ENCODE measurements at places on chromosomes 4 and X. TPM values are rescaled to one million over a fixed set of nuclear protein-coding genes. Genes with fewer than 3 reads are reported as not detected.

GRCh38 chr4:67091673-67092072 lies 453.6 kb downstream of the CENPC start:
- no peak for DNase-seq

- no peak for DNase-seq
Observed at GRCh38 chr4:37873386-37873785, 17.5 kb upstream of the TBC1D1 start.

Gene APLN
- 0.09 TPM for total RNA-seq

DNA sequence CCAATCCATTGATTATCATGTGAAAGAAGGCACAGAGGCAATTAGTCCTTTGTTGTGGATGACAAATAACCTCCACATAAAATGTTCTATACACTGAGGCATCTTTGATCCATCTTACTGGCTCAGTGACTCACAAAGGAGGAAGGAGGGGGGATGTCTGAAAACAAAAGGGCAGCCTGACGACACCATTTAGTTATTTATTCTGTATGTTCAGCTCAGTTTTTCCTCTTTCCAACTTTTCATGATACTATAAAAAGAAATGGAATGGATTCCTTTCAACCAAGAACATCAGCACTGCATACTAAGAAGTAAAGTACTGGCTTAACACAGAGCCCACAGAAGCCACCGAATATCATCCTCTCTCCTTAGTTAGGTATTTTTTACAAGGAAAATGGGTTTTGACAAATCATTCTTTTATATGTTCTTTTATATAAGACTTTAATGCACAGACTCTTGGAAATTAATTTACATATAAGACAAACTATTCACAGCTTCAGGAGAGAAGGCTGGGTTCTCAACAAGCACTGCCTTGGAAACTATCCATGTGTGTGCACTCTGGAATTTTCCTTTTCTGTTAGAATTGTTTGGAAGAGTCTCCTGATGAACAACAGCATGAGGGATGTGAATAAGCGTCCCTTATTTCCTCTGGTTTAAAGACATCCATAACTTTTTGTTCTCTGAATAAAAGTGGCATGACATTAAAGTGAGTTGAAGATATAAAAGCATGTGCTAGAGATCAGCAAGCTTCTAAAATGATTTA lies 135.6 kb downstream of the TSPAN5 start:
- no peak for DNase-seq

Gene USP51
- 1.2 TPM for total RNA-seq

DNA sequence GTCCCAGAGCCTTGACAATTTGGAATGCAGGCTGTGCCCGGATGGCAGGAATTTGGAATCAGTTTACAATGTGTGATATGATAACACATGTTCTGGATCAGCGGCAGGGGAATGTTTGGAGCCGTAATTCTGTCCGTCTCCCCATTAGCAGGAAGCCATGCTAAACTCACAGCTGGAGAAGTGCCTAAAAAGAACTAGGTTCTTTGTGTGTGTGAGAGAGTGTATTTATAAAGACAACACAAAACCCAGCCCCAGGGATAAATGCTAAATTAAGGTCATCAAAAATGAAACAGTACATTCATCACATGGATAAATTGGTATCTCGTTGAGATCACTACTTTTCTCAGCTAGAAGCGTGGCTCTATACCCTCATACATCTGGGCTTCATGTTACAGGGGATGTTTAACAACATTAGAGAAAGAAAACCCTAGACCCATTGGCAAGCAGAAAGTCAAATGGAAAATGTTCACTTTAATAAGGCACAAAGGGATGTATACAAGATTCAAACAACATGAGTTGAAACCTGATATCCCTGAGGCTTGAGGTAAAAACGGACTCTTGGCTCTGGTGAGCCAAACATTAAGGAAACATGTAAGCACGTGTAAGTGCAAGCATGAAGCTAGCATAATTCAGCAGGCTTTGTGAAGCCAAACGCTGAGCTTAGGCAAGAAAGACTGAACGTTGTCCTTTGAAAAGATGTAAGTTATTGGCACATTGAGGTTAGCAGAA lies 18.0 kb upstream of the TMEM131L start:
- no peak for DNase-seq

GRCh38 chr4:86279293-86279960 lies 80.4 kb downstream of the MAPK10 start:
- DNase-seq, result no peak

Gene PLAC1
- total RNA-seq, result 1.9 TPM

Gene DOCK11
- 2.7 TPM for total RNA-seq

DNA sequence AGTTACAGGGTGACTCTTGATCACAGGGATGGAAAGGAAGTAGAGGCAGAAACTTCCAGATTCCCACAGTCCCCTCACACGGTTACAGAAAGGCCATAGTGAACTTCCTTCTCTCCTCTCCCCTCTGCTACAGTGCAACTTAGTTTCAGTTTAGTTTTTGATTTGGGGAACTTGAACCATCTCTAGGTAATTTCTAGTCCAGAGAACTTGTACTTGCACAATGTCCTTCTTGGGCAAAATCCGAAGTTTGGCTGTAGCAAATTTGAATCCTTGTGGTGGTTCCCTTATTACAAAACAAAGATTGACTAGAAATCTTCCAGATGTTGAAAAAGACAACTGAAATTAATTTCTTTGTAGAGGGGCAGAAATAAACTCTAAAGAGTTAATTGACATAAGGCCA lies 1.2 kb upstream of the BLTP1 start:
- no peak for DNase-seq

Gene SMIM10
- 7.9 TPM for total RNA-seq

DNA sequence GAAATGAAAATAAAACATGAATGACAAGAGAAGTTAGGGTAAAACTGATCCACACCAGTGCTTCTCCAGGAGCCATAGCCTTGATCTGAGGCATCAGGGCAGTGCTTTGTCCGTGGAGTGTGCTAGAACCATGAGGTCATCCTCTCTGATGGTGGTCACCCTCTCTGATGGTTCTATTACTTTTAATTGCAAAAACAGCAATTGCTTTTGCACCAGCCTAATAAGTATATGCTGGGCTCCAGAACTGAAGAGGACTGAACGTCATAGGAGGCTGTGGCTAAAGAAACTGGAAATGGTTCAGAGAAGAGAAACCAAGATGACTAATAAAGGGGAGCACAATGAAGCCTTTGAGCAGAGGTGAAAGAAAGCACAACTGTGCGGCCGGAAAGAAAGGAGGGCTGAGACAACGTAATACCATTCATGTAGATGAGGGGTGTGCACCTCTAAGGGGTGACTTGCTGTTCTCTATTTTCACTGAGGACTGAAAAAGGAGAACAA lies 17.0 kb upstream of the TMEM154 start:
- DNase-seq, result no peak

Gene SPOCK3
- total RNA-seq, result 3.0 TPM

Gene TMEM150C
- 5.0 TPM for total RNA-seq

- DNase-seq, result no peak
Observed at GRCh38 chrX:153875391-153876111, 10.4 kb downstream of the L1CAM start.

DNA sequence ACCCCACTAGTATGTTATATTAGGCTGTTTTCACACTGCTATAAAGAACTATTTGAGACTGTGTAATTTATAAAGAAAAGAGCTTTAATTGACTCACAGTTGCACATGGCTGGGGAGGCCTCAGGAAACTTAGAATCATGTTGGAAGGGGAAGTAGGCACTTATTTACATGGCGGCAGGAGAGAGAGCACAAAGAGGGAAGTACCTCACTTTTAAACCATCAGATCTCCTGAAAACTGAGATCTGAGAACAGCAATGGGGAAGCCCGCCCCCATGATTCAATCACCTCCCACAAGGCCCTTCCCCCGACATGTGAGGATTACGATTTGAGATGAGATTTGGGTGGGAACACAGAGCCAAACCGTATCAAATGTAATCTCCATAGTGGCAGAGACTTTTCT lies 45.4 kb upstream of the XK start:
- no peak for DNase-seq

DNA sequence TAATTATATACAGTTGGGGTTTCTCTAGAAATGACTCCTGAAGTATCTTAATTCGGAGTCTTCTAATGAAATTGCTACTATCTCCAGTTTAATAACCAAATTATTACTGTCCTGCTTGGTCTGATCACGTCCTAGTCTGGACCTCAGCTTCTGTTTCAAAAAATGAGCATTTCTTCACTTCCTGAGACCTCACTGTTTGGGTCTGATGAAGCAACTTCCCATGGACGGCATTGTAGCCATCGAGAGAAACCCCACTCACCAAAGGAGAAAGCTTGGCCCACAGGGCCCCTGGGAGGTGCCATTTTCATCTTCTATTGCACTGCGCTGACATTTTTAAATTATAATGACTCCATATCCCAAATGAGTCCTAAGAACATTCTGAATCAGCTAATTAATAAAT lies 178.0 kb downstream of the MGST2 start:
- DNase-seq, result no peak

Gene BEX2
- 24.5 TPM for total RNA-seq

- no peak for DNase-seq
Observed at GRCh38 chr4:4424499-4425115, 37.7 kb downstream of the NSG1 start.

Gene MAPK10
- total RNA-seq, result 0.28 TPM

DNA sequence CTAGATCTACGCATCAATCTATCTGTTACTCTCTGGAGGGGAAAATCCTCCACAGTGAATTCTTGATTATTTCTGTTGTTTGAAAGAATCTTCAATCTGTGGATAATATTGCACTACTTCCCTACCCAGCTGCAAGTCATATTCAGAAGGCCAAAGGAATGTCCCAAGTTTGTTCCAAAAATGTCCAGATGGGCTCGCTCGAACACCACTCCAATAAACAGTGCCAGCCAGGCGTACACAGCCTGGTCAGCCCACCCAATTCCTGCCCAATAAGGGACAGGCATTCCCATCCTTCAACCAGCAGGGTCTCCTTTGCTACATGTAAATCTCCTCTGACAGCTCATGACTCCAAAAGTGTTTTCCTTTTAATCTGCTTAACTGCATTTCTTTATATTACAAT lies 80.7 kb upstream of the GPM6B start:
- no peak for DNase-seq

GRCh38 chr4:14906805-14907204 lies 95.5 kb upstream of the CPEB2 start:
- no peak for DNase-seq
